ENCODE measurements at places on chromosomes 1 and 21.

DNA sequence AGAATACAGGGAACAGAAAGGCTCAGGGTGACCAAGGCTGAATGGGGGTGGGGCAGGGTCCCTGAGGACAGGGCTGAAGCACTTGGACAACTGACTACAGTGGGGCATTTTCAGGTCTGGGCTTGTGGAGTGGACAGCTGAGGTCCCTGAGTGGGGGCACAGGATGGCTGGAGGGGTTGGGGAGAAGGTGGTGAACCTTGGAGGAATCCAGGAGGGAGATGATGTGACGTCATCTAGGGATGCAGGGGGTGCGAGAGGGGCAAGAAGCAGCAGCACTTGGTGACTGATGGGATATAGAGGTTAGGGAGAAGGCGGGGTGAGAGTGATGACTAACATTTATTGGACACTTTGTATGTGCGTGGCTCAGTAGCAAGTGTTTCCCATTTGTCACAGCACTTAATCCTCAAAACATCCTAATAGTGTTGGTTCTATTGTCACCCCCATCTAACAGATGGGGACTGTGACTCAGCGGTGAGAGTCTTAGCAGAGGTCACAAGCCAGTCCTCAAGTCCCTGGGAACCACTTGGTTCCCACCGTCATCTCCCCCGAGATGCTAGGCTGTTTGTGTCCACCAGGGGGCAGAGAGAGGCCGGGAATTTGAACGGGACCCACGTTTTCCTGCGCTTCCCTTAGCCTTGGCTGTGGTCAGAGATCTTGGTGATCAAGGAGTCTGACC, 27.9 kb upstream of the BMP8B start:
- peak; percentile 59 for DNase-seq

DNA sequence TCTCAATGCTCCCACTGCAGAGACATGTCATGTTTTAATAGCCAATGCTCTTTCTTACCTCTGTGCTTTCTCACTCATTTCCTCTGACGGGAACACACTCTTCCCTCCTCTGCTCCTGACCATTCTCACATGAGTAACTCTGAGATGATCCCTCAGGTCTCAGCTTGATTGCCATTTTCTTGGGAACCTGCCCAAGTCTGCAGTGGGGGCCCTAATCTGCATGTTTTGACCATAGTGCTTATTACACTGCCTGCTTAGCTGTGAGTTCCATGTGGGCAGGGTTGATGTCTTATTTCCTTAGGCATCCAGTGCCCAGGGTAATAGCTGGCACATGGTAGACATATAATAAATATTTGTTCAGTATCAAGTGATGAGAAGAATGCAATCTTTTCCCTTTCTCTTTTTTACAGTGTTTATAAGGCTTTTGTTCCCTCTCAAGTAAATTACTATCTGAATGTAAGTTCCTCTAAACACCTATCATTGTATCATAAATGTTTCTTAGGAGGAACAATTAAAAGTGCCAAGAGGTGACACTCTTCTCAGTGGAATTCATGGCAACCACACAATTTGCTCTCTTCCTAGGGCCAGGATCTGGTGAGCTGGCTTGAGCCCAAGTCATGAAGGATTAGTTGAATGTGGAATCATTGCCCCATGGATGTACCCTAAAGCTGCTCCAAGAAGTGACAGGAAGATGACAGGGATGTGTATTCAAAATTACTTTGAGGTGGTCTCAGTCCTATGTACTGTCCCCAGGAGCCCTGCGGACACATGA, 485.4 kb upstream of the USP24 start:
- no peak for DNase-seq

DNA sequence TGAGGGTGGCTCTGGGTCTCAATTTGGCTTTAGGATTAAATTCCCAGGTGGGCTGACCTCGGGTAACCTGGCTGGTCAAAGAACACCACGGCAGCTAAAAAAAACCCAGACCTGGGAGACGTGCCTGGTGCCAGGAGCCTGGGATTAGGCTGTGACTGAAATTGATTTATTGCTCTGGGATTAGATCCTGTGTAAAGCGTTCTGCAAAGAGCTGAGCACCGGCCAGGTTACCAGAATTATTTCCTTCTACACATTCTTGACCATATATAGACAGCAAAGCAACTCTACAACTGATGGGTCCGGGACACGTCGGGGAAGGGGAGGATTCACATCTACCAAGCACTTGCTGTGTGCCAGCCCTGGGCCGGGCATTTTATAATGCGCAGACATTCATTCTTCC, 45.2 kb downstream of the TMCO4 start:
- DNase-seq, result no peak

DNA sequence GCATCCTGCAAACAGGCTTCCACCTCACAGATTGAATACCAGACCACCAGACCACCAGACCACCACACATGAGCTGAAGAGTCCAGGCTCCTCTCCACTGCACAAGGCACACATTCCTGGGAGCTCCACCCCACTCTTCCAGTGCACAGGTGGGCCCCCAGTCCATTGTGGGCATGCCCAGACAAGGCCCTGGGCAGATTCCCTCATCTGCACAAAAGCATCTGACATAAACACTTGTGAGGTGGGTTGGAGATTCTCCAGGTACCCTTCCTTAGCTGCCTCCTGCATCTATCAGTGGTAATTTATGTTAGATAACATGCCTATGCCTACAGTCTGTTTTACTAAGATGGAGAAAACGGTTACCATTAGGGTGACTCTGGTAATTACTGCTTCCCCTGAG, 11.6 kb upstream of the CTBS start:
- DNase-seq, result no peak

GRCh38 chr21:37072274-37072987, 440 bp downstream of the PIGP start:
- no peak for DNase-seq

DNA sequence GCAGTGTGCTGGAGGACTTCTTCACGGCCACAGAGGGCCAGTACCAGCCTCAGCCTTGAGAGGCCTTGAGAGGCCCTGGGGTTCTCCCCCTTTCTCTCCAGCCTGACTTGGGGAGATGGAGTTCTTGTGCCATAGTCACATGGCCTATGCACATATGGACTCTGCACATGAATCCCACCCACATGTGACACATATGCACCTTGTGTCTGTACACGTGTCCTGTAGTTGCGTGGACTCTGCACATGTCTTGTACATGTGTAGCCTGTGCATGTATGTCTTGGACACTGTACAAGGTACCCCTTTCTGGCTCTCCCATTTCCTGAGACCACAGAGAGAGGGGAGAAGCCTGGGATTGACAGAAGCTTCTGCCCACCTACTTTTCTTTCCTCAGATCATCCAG, 6.2 kb upstream of the HDAC1 start:
- no peak for DNase-seq

GRCh38 chr1:81170721-81171120, 630.0 kb upstream of the ADGRL2 start:
- no peak for DNase-seq

GRCh38 chr1:185645686-185646085, 88.5 kb upstream of the HMCN1 start:
- no peak for DNase-seq

GRCh38 chr1:230176871-230177411, 109.9 kb downstream of the GALNT2 start:
- DNase-seq, result no peak

DNA sequence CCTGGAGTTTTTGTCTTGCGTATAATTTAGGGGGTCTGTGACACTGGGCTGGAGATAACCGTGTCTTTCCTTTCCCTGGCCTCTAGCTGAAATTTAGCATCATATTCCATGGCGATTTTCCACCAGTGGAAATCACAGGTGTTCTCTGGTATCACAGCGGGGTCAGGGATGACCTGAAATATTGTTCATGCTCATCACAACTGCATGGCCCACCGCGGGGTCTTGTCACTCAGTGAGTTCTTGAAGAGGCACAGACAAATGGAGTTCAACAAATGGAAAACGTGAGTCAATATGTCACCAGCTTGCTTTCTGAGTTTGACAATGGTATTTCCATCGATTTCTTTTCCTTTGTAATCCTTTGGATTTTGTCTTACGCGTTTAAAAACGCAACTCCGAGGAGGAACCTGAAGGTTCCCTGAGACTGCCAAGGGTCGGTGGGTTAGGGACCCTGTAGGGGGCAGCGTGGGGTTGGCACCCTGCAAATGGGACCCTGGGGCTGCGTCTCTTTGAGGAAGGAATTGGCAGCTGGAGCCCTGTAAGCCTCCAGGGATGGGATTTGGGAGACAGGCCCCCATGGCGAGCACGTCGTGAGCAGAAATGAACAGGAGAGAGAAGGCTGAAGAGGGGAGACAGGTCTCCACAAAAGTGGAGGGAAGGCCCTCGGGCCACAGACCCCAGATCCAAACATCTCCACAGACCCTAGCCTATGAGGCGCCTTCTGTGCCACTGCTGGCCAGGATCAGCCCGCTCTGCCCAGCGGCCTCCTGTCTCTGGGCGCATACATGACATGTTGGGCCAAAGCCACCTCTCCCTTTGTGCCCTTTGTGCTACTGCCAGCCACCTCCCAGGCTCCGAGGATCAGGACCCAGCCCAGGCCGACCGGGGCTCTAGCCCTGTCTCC, 32.1 kb upstream of the RUNX3 start:
- DNase-seq, result no peak

- no peak for DNase-seq
Measured at GRCh38 chr1:174967845-174968705, 31.7 kb upstream of the CACYBP start.

DNA sequence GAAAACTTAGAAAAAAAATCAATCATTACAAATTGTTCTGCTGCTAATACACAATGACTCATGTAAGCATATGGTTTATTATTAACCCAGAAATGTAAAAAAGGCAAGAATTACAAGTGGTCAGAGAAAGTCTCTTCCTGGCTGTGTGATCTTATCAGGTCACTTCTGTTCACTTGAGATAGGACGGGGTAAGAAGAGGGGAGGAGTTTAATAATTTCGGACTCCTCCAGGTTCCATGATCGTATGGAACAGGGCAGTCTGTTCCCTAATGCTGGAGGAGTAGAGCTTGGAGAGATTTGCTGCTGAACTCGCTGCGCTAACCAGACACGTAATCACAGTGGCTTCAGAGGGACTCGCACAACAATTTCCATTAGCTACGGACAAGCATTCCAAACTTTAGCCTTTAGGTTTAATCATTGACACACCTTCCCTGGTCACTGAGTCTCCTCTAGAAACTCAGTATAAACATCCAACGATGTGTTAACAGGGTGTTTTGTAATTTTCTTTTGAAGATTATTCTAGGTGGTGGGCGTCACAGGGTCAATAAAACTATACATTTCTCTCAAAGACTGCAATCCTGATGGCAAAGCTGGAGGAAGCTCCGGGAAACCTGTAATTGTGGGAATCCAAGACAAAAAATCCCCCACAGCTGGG, 1.3 kb downstream of the CRYZ start:
- no peak for DNase-seq

DNA sequence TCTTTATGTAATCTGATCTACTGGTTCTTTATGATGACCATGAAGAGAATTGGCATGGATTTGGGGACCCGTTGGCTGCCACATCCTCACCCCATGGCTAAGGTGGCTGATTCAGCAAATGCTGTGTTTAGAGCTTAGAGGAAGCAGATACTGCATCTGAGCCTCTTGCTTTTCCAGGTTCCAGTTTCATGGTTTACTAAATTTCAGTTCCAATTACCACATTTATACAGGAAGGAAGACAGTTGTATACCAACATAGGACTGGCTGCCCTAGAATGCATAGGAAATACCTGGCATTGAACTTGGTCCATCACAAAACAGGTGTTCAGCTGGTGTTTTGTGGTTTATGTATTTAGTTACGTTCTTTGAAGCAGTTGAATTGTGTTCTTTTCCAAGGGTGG, 107.1 kb downstream of the ST3GAL3 start:
- no peak for DNase-seq

DNA sequence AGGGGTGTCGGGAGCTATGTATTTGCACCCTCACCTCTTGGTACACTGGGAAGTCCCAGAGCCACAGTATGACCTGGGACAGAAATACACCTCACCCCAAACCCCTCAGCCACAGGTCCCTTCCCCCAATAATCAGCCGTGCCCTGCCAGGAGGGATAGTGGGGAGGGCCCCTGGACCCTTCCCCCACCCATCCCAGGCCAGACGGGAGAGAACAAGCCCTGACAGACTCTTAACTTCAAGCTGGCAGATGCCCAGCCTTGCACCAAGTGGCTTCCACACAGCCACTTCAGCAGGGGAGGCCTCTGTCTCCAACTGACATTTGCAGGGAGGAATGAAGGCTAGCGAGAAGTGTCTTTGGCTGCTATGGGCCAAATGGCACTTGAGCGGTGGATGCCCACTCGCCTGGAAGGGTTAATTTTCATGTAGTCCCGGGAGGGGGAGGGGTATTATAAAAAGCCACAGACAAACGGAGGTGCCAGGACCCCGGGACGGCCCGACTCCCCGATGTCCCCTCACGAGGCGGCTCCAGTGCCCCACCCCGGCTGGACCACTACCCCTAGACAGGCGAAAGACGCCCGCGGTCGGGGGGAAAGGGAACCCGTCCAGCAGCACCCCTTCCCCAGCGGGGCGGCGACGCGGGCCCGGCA, 495 bp downstream of the SYNC start:
- no peak for DNase-seq

- DNase-seq, result no peak
Measured at GRCh38 chr21:36587388-36587787, 107.5 kb upstream of the CLDN14 start.

DNA sequence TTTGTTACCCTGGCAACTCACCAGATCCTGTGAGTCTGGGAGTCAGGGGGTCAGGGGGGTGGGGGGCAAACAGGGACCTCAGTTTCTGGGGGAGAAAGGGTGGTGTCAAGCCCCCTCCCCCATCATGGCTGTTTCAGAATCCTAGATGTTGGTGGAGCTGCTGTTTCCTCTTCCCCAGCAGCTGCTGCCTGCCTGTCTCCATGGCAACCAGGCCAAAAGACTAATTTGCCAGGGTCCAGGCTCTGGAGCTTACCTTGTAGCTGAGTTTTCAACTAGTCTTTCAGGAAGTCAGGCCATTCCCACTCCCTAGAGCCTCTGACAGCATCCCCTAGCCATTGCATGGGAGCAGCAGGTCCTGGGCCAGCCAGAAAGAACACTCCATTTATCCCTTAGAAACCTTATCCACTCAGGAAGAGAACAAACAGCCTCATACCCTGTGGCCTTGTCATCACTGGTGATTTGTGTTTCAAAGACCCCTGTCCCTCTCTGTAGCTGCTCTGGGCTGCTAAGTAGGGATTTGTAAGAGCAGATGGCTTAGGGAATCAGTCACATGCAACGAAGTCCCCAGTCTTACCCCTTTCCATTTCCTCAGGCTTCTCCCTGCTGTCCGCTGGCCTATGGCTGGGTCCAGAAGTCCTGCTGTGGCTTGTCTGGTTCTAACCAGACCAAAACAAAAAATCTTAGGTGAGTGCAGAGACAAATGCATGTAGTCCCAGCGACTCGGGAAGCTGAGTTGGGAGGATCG, 21.5 kb upstream of the STMN1 start:
- DNase-seq, result no peak

DNA sequence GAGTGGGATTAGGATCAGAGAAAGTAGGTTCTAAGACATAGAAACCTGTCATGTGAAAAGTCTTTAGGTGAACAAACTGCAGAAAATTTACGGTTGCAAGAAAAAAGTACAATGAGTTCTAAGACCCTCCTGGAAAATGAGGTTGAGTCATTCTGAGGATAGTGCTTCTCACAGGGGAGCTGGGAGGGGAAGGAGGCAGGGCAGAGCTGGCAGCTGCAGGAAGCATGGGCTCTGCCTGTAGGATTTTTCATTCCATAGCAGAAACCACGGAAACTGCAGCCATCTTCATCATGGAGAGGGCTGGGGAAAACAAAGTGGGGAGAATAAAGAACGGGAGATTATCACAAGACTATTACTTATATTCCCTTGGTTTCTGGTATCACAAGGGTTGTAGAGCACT, 25.8 kb upstream of the THEM4 start:
- DNase-seq, result no peak

All from GM04503 (cell line).